Stimulated activated CD4-positive, alpha-beta T cell treated with anti-CD3 and anti-CD28 coated beads, Interleukin-12 subunit alpha, Interleukin-12 subunit beta, amount 100 ng/mL, for 48 hours (primary cell): ENCODE measurements at places on chromosomes 2 and 18.

DNA sequence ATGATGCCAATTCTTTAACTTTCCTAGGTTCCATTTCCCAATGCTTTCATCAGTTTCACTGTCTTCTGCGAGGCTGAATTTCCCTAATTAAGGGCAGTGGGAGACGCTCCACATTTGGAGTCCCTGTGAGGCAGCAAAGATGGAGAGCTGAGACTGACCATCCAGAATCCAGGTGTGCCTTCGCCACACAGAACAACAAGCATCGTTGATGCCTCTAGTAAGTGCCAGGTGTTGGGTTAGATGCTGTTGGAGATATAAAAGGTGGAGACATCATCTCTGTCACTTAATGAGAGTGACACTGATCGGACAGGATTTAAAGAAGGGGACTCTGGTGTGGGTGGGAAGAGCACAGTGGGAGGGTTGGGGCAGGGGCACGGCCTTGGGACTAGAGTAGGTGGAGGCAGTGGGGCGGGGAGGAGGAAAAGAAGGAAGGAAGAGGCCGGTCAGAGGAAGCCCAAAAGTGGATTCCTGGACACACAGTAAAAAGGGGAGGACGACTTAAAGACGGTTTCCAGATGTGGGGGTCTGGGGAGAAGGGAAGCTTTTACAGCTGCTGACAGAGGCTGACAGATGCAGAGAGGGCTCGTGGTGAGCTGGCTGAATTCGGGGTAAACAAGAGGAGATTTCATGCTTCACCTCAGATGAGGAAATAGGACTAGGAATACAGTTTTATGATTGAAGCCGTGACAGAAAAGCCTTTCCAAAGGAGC is 113.0 kb downstream of the BCL2 start:
- no peak for DNase-seq

DNA sequence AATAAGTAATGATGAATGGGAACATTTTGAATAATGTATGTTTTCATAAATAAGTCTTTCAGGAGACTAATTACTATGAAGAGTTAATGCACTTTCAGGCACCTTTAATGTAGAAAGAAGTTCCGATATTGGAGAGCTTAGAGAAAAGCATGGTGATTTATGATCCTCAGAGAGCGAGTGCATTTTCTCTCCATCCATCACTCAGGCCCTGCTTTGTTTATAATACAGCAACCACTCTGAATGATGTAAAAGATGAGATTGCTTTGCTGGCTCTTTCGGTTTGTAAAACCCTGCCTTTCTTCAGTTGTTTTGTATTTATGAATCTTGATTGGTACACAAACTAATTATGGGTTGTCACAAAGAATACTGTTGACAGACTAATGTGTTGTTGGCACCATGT is 132.0 kb downstream of the NYAP2 start:
- DNase-seq = no peak

DNA sequence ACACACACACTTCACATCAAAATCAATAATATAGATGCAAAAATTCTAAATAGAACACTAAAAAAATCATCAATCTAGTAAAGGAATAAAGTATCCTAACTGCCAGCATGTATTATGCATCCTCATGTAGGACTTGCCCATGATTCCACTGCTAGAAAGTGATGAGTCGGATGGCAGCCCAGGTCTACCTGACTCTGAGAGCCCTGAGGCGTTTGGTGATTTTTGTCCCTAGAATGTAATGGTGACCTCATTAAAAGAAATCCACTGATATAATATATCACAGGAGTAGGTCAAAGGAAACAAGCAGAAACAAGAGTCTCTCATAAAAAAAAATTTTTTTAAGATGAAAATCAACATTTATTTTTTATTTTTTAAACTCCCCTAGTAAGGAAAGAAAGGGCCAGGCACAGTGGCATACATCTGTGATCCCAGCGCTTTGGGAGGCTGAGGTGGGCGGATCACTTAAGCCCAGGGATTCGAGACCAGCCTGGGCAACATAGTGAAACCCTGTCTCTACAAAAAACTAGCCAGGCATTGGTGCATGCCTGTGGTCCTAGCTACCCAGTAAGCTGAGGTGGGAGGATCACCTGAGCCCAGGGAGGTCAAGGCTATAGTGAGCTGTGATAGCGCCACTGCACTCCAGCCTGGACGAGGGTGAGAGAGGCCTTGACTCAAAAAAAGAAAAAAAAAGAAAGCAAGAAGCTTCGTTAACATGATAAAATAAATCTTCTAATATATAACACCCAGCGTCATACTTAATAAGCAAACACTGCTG is 24.4 kb upstream of the ACTG2 start:
- no peak for DNase-seq

GRCh38 chr2:66547887-66548286 is 113.0 kb downstream of the MEIS1 start:
- DNase-seq = no peak

DNA sequence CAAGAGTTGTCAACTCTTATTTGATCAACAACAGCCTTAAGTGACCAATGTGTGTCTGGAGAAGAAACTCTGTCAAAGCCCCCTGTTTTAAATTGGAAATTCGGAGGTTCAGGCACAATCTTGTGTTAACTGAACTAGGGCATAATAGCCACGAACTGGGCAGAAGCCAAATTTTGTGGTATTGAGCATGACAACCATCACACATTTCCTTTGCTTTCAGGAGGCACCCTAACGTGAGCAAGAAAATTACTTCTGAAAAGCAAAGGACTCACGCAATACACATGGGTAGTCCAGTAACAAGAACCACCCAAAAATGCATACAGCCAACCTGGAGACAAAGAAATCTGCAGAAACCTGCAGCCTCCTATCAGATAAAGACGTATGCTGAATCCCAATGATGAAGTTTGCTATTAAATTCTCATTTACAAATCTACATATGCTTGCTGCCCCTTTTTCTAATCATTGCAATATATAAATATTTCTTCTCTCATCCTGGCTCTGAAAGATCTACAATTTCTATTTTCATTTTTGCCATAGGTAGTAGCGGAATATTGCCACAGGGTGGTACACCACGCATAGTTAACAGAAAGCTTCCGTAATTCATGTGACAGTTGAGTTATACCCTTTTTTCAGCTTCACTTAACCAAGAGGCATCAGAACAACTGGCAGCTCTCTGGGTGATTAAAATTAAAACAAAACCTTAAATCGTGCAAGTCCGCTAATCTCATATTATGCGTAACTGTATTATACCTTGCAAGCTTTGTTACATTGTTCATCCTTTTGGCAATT is 495.8 kb downstream of the NRXN1 start:
- DNase-seq = no peak

GRCh38 chr18:66872277-66872676 is 268.4 kb upstream of the CDH19 start:
- no peak for DNase-seq

DNA sequence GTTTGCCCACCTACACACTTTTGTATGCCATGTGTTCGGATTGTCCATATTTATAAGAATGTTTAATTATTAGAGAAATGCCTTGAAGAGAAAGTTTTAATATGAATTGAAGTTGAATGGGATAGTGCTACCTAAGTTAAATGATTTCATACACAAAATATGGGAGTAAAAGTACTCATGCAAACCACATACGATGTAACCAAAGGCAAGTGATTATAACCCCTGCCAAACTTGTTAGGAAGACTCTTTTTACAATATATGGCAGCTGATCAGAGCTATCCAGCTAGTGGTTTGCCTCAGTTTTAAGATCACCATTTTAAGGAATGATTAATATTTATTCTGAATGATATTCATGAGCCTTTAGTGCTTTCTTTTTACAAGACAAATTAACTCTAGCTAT is 106.7 kb downstream of the MYO1B start:
- DNase-seq = no peak

DNA sequence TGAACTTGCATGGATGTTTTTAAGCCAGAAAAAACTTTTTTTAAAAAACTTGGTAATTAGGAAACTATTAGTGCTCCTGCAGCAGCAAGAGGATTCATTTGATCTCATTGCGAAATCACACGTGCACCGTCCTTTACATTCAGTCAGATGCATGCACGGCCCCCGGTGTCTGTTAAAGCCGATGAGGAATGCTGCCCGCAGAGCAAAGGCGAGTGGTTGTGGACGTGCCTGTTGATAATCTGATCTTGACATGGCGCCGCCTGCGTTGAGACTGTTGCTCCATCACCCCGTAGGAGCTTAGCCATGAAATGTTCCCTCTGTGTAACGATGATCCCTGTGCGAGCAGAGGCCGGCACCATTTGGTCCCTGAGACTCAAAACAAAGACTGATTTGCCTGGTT is 300.0 kb downstream of the GBX2 start:
- no peak for DNase-seq

DNA sequence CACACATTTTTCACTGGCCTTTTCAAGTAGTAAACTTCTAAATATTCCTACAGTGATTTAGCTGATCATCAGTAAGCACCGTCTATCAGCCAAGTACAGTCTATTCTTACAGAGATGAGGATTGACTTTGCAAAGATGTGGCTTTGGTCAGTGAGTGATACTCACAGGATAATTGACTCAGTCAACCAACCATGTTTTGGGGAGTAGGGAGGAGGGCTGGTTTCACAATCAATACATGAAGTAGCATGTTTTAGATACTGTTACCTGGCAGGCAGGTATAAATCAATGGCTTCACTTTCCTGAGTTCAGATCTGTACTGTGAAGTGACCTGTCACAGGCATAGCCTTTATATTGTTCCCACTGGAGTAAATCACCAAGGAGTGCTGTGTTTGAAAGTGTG is 27.2 kb downstream of the OSBPL6 start:
- DNase-seq = no peak

DNA sequence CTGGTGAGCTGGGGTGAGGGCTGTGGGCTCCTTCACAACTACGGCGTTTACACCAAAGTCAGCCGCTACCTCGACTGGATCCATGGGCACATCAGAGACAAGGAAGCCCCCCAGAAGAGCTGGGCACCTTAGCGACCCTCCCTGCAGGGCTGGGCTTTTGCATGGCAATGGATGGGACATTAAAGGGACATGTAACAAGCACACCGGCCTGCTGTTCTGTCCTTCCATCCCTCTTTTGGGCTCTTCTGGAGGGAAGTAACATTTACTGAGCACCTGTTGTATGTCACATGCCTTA is 10.5 kb downstream of the PROC start:
- no peak for DNase-seq

GRCh38 chr2:126239320-126239955 is 416.5 kb upstream of the GYPC start:
- DNase-seq = no peak

- no peak for DNase-seq
Observed at GRCh38 chr2:238574490-238575271, 148.0 kb downstream of the ASB1 start.

GRCh38 chr2:64267699-64268098 is 123.5 kb upstream of the PELI1 start:
- no peak for DNase-seq

DNA sequence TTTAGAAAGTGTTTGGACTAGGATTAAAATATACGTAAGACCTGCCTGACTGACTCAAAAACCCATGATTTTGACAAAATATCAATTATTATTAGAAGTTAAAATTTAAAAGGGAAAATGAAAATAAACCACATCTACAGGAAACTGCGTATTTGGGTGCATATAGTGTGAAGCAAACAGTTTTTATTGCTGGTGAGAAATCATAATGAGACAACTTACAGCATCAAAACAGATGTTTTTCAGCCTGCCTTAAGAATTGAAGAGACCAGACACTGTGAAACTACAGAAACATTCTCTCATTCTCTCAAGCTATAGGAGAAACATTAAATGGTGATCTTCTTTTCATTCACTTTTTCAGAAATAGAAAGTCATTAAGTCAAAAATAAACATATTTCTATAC is 62.9 kb downstream of the RAD51AP2 start:
- DNase-seq = no peak

DNA sequence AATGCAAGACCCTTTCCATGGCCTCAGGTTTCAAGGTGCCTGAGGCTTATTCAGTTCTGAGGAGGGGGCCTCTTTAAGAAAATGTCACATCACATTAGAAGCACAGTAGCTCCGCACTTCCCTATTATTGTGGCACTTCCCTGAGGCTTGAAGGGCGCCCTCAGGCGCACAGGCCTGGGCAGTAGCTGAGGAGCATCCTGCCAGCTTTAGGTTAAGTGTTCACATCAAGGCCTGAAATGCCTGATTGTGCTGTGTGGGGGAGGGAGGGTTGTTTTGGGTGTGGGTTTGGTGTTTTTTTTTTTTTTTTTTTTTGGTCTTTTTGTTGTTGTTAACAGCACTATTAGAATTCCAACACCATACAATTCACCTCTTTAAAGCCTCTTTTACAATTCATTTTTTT is 107.9 kb downstream of the CABLES1 start:
- DNase-seq = no peak

DNA sequence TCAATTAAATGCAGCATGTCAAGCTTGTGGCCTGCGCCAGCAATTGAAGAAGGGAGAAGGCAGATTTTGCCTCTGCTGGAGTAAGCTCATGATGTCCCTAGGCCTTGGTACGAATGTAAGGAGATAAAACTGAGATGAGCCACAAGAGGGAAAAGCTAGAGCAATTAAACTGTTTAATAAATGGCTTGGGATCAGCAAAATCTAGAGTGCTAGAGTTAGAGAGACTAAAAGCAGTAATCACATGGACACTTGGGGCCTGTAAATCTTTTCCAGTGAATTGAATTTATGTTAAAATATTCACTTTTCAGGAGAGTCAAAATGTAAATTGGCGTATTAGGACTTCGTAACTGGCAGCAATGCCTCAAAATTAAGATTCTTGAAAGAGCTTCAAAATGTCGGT is 86.2 kb downstream of the CDK15 start:
- no peak for DNase-seq

- DNase-seq = no peak
Observed at GRCh38 chr2:173866874-173867618, 98.1 kb downstream of the SP3 start.

DNA sequence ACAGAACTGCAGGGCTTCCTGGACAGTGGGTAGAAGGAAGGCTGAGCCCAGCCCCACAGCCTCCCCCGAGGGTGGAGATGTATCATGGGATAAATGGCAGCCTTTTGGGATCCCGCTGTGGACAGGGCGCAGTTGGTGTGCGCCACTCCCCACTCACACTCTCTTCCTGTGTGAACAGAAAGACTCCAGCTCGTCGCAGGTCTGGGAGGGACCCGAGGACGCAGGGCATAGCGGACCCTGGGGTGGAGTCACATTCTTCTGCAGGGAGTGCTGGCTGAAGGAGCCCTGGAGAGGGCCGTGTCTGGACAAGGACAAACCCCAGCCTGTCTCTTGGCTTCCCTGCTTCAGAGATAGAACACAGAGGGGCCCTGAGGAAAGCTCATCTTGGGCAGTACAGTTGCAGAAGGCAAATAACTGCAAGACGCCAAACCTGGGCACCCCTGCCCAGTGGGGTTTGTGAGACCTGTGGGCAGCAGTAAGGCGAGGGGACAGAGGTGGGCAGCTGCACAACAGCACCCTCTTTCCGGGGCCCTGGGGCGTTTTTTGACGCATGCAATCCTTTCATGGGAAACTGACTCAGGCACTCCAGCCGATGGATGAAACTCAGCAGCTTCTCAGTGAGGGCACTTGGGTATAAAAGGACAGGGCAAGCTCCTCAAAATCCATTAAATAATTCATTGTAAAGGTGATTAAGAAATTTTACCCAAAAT is 101.9 kb downstream of the USP40 start:
- no peak for DNase-seq

GRCh38 chr2:195044801-195045200 is 612.2 kb upstream of the SLC39A10 start:
- no peak for DNase-seq

GRCh38 chr2:8039732-8040131 is 642.1 kb upstream of the ID2 start:
- DNase-seq = no peak

- DNase-seq = no peak
Observed at GRCh38 chr2:64913357-64913869, 75.8 kb upstream of the SLC1A4 start.
